ENCODE measurements at places on chromosomes 2 and 18.

GRCh38 chr2:120715353-120715752, 20.3 kb upstream of the GLI2 start:
- no peak for DNase-seq

DNA sequence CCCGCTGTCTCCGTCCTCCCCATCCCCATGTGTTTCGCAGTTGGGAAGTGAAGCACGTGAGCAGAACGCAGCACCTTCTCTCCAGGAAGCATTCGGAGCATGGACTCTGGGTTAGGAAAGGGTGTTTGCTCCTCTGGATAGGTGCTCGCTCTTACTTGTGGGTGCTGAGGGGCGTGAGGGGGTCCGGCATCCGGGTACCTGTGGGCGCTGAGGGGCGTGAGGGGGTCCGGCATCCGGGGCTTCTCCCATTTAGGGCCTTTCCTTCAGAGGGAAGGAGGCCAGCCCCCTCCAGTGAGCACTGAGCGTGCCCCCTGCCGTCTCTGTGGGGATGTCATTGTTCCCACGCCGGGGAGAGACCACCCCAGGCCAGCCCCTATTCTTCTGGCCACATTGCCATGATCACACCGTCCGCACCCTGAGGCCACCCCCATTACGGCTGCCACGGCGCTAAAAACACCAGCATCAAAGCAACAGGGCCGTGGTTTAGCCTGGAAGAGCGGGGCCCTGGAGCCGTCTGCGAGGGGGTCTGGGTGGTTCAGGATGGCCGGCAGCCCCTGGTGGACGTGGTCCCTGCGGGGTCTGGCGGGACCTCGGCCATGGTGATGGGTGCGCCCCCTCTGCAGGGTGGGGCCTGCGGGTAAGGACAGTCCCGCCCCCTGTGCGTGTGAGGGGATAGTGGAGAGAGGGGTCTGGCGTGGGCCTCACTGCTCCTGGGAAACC, 41.0 kb downstream of the NFATC1 start:
- DNase-seq, result no peak

DNA sequence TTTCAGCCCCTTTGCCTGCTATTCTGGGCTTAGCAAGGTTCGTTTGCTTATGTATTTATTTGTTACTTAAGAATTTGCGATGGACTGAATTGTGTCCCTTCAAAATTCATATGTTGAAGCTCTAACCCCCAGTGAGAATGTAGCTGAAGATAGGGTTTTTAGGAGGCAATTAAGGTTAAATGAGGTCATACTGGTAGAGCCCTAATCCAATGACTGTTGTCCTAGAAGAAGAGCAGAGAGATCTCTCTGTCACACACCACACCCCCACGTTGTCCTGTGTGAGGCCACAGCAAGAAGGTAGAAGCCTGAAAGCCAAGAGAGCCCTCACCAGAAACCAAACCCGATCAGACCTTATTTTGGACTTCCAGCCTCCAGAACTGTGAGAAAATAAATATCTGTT, 66.7 kb downstream of the KIAA1328 start:
- no peak for DNase-seq

DNA sequence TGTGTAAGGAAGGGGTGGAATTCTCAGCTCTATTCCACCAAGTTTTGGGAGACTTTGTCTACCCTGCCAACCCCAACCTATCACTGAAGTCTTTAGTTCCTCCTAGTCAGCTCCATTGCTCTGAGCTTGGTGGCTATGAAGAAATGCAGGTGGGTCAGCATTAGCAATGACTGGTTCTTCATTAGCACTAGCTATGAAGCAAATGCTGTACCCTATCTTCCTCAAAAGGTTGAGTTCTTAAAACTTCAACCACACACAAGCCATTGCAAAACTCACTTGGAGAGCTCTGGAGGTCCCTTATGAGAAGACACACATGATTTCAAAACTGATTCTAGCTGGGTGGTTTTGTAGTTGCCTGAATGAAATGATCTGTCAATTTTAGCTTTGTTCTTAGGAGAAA, 193.8 kb downstream of the IKZF2 start:
- no peak for DNase-seq

DNA sequence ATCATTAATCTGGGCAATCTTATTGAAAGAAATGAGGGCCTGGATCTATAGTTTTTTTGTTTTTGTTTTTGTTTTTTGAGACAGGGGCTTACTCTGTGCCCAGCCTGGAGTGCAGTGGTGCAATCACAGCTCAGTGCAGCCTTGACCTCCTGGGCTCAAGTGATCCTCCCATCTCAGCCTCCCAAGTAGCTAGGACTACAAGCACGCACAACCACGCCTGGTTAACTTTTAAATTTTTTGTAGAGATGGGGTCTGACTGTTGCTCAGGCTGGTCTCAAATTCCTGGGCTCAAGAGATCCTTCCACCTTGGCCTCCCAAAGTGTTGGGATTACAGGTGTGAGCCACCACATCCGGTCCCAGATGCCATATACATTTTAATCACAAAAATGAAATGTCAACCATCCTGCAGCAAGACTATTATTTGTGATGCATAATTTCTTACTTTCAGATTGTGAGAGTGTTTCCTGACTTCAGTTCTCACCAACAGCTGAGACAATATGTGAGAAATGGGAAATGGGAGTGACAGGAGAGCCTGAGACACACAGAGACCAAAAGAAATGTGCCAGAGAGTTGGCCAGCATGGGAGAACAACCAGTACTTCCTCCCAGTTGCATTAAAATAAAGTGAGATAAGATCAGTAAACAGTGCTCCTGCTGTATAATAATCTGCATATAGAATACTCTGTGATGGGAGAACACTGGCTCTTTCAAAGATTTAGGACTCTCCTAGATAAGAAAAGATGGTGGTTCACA, 87.6 kb downstream of the METTL8 start:
- DNase-seq, result no peak

DNA sequence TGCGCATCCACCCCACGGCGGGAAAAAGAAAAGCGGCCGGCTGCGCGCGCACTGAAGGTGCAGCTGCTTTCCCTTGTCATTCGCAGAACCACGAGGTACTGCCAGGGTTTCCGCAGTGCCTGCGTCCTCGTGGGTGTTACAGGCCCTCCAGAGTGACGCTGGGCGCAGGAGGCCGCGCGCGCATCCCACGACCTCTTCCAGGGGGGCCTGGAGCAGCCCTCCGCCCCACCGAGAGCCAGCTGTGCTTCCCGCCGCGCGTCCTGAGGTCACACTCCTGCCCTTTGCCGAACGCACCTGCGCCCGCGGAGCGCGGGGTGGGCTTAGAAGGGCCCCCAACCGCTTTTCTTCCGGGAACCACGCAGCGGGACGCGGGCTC, 378 bp upstream of the IAH1 start:
- no peak for DNase-seq

GRCh38 chr2:84653302-84653701, 137.0 kb downstream of the DNAH6 start:
- DNase-seq, result no peak

GRCh38 chr2:147844697-147845410, at the start of gene ACVR2A:
ACVR2A (plus strand) TSS chr2:147845029; CDS start chr2:147845153, 124 bp downstream.
- peak; percentile 50 for DNase-seq

- DNase-seq, result no peak
Measured at GRCh38 chr18:58536534-58537271, 92.2 kb downstream of the ALPK2 start.

DNA sequence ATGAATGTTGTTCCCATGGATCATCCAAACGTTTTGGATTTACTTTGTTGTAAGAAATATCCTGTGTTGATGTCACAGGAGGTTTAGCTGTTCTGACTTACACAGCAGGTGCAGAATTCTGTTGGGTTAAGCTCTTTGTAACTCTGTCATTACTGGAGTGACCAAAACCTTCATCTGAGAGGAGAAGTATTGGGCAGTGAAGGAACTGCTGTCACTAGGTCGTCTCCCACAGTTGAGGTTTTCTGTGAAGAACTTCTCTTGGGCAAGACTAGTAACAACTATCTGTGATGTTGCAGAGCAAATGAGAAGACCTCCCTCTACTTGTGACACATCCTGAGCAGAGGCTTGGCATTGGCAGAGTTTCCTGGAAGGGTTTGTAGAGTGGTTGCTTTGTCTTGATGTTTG, 2.9 kb downstream of the SPTBN1 start:
- DNase-seq, result no peak

DNA sequence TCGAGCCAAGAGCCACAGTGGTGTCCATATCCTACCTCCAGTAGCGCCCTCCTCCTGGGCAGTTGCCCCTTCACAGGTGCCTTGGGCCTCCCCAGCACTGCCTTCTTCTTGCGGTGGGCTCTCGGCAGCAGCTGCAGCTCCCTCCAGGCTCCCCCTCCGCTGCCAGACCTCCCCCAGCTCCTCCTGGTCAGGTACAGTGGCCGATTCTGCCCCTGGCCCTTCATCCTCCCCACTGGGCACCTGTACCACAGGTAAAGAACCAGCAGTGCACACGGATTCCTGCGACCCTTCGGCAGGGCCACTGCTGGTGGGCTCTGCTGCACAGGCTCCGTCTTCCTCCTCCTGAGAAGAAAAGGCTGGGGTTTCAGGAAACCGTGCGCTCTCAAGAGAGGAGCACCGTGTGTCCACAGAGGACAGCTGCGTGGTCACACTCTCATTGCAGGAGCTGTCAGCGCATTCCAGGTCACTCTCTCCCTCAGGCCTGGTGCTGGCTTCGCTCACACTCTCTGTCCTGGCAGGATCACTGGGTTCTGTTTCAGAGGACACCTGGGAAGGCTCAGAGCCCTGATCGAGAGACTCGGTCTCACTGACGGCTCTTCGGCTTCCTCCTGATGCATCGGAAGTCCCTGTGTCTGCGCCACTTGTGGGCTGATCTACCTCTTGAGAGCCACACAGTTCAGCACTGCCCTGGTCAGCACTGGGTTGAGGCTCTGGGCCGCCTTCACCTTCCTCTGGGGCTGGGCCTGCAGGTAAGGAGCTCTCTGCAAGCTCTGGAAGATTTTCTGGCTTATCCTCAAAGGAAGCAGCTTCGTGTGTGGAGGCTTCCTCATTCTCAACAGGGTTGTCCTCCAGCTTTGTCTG, 147.4 kb upstream of the STK17B start:
- no peak for DNase-seq

DNA sequence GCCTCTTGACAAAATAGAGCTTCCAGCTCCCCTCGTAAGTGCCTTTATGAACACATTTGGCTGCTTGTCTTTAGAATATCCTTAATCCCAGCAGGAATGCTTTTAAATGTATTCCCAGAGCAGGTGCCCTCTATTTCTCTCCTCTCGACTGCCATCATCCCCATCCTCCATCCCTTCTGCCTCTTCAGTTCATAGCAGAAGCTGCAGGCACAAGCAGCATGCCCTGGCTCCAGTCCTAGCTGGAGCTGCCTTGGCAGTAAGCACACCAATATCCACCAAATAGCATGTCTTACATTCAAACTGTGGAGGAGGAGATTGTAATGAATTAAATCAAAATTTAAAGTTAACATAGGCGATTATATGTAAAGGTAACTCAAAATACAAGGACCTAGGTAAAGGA, 891.3 kb upstream of the SLC39A10 start:
- no peak for DNase-seq

DNA sequence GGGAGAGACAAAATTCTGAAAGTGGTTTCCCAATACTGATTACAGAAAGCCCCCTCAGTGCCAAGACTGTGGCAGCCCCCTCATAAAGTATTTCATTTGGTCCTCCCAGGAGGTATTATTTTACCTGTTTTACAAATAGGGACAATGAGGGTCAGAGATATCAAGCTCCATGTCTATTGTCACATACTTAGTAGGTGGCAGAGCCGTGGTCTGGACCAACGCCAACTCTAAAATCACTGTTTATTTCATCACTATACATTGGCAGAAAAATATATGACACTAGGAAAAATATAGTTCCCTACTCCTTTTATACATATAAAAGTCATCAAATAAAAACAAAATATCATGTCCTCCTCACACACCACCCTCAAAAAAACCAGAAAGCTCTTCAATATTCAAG, 68.6 kb downstream of the DHRS9 start:
- DNase-seq, result no peak

GRCh38 chr2:172214252-172214651, 111.6 kb upstream of the DLX2 start:
- no peak for DNase-seq

DNA sequence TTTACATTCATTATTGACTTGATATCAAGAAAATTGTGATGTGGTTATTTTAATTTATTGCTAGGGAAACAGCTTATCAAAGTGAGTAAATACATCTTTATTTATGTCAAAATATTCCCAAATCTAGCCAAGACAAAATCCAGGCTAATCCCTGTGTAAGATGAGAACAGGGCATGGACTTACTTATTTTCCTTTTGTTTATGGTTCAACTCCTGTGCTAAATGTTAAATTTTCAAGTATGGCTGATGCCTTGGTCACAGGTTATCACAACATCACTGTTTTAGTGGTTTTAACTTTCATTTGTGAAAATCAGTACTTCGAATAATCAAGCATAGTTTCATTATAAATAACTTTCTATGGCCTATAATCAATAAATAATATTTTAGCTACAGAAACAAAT, 657.0 kb upstream of the SYT4 start:
- no peak for DNase-seq

GRCh38 chr2:85939131-85939530, 50.3 kb upstream of the ST3GAL5 start:
- no peak for DNase-seq

GRCh38 chr18:67583621-67584020, 67.1 kb upstream of the DSEL start:
- no peak for DNase-seq

DNA sequence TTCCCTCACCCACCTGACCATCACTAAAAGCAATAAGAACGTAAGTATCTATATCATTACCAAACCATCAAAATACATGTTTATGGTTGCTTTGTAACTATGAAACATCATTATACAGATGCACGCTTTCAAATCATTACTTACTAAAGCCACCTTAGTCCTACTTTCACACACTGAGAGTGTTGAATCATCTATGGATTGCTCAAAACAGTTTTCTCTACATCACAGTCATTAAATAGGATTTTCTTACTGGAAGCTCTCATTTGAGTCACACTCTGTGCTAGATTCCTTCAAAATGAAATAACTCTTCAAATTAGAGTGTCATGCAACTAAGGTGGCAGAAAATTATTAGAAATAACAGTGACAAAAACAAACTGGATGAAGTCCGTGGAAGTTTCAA, 878.4 kb downstream of the CPS1 start:
- no peak for DNase-seq

DNA sequence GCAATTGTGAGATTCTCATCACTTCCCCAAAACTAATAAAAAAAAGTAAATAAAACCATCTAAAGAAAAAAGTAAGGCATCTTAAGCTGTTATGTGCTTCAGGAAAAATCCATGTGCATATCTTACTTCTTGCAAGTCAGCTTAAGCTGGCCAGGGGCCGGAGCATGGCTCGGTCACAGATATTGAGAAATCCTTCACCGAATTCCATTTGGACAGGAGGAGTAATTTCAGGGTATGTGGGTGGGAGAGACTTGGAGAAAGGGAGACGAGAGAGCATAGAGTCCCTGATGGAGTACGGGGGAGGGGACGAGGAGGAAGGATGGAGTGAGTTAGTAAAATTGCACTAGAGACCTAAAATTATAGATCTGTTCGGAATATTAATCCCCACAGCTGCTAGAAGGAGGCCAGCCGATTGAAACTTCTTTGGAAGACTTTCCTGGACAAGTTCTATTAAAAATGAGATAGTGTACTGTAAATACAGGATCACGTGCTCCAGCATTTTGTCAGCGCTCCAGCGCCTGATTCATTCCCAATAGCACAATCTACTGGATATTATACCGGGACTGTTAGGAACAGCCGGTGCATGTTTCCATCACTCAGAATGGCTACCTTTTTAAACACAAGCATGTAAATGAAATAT, 438.5 kb downstream of the ZNF516 start:
- no peak for DNase-seq

Measured in HEK293T (cell line).